Breast epithelium (tissue), 4 donors: ENCODE measurements at places on chromosomes 3 and 15. TPM values are rescaled to one million over a fixed set of nuclear protein-coding genes. Genes with fewer than 3 reads are reported as not detected.

- no peak for DNase-seq
Observed at GRCh38 chr3:168312984-168313383, 217.3 kb upstream of the GOLIM4 start.

GRCh38 chr3:100297784-100298183, 36.8 kb upstream of the NIT2 start:
- no peak for DNase-seq

DNA sequence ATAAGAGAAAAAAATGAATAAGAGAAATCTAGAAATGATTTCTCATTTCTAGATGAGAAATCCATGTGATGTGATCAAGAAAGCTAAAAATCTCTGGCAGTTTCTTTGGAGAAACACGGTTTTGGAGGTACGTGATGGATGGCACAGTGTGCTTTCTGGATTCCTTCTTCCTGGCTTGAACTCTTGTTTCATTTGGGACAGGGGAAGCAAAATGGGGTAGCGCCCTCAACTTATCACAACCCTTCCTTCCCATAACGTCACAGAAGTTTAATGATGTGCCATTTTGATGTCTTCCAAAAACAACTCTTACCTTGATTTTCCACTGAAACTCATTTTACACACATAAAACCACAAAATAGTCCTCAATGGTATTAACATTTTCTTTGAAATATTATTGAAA, 1037.3 kb downstream of the ROBO2 start:
- DNase-seq, result no peak

DNA sequence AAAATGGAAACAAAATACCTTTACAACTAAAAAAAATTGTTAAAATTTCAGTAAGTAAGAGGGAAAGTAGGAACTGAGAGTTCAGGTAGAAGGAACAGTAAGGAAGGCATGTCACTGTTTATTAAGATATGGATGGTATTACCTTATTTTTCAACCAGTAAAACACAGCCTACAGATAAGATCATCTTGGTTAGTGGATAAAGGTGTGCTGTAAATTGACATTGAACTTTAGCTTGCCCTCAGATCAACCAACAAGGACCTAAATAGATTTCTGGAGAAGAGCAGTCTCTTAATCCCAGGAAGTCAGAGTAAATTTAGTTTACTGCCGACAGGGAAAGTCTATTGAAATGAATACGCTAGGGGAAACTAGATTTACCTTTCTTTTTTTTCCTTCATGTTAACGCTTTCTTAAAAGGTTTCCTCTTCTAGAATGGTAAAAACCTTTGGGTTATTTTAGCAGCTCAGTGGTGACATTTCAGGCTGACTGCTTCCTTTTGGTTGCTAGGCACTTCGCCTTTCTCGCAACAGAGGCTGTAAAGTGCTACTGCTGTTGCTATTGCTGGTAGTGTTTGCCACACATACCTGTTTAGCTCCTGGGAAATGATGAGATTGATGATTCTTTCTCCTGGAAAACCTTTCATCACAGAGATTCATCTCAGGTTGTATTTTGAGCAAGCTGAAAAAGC, 12.9 kb downstream of the DZIP3 start:
- no peak for DNase-seq

DNA sequence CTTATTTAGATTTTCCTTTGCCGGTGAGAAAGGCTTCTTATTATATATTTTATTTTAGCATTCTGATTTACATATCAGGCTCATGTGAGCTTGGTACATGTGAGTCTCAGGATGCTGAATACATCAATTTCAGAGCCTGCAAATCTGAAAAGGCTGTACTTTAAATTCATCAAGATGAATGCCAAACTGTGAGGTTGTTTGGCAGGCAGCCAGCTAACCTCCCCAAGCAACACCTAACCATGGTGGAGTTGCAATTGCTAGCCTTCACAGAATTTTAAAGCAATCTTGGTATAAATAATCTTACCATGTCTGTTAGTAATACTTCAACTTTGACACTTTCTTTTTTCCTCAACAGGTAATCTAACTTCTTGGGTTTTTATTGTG, 252.5 kb downstream of the CDIN1 start:
- DNase-seq, result no peak

- DNase-seq, result no peak
Observed at GRCh38 chr3:70999730-71000129, 583.8 kb downstream of the FOXP1 start.

DNA sequence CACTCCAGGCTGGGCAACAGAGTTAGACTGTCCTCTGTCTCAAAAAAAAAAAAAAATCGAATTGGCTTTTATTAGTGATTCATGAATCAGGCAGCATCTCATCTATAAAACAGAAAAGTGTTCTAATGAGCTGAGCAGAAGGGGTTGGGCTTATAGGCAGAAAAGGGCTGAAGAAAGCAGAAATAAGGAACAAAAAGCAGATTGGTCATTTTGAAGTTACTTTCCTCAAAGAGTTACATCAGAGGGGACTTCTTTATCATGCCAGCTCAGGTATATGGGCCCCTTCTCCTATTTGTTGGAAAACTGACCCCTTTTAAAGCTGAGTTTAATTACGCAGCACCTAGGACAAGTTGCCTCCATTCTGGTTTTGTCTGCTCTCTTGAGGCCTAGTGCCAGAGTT, 722 bp upstream of the POGLUT1 start:
- DNase-seq, result no peak

GRCh38 chr3:184456476-184456875, 76.6 kb downstream of the CHRD start:
- no peak for DNase-seq

DNA sequence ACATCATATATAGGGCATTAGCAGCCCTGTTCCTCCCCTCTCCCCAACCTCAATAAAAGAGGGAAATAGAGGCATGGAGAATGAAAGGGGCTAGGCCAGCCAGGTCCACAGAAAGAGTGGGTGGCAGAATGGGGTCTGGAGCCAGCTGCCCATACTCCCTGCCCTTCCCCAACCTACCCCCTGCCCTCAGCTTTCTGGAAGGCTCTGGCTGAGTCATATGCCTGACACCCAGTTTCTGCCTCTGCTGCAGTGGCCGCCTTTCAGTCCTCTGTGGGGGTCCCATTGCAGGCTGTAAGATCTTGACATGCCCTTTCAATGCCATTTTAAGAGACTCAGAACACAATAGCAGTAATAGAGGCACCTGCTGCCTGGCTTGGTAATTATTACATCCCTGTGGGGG, 95.7 kb downstream of the LINGO1 start:
- no peak for DNase-seq

- no peak for DNase-seq
Observed at GRCh38 chr3:129513705-129514104, 14.7 kb upstream of the RHO start.

GRCh38 chr3:78348664-78349063, 1308.8 kb downstream of the ROBO2 start:
- no peak for DNase-seq

- no peak for DNase-seq
Observed at GRCh38 chr15:80817901-80818300, 38.7 kb downstream of the CEMIP start.

DNA sequence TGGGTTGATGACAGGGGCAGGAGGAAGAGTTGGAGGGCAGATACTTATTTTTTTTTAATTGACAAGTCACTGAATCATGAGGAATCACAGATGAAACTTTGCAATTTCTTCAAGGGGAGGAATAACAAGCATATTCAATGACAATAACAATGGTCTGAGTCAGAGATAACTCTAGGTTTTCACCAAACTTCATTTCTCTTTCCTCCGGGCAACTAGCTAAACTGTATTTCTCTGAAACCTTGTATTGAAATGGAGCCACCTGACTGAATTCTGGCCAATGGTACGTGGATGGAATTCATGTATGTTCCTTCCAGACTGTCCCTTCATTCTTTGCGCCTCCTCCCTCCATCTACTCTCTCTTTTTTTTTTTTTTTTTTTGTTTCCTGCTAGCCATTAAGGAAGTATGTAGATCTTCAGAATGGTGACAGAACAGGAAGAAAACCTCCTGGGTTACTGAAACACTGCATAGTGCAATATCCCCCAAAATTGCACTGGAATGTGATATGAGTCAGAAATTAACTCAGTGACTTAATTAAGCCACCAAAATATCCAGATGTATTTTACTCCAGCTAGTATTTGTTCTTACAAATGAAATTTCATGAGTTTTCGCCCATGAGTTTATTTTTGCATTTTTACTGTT, 495.4 kb downstream of the OTOL1 start:
- no peak for DNase-seq

DNA sequence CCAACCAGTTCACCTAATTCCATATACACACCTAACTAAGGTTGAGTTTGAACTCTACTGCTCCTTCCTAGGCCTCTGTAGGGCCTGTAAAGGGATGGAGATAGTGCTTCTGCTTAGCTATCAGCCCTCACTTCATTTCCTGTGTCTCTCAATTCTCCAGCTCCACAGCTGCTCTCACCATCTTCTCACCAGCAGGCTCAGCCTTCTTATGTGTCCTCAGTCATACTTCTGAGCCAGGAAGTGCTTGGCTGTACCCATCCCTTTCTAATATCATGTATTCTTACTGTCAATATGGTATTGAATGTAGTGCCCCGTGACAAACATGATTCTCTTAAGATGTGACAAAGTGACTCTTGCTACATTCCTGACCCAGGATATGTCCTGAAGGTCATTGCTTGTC, 116.9 kb downstream of the SLC9A9 start:
- no peak for DNase-seq

- DNase-seq, result no peak
Observed at GRCh38 chr15:28986108-28986507, 100.3 kb downstream of the APBA2 start.

GRCh38 chr15:91356083-91356482, 256.0 kb downstream of the SV2B start:
- no peak for DNase-seq

DNA sequence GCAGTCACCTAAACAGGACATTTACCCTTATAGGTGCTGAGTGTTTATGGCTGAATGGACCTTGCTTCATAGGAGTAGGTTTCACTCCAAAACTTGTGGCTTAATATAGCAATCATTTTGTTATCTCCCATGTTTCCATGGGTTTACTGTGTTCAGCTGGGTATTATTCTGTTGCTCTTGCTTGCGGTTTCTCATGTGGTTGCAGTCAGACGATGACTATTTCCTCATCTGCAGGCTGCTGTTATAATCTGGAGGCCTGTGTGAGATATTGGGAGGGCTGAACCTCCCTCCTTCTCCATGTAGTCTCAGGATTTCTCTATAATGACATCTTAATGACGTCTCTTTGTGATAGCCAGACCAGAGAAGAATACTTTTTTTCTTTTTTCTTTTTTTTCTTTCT, 98.1 kb downstream of the ZPLD1 start:
- DNase-seq, result no peak

DNA sequence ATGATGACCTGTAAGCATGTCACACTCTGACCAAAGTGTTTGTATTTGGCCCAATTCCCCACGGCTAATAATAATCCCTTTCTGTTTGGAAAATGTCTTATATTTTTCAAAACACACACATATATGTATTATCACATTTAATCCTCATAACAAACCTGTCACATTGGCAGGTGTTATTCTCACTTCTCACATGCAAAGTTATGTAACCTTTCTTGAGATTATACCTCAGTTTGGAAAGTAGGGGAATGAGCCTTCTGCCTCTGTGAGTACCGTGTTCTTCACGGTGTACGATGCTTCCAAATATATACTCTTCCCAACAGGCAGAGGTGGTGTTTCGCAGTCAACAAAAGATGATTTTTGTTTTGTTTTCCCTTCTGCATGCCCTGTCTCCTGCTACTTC, 205.6 kb downstream of the TP63 start:
- no peak for DNase-seq

DNA sequence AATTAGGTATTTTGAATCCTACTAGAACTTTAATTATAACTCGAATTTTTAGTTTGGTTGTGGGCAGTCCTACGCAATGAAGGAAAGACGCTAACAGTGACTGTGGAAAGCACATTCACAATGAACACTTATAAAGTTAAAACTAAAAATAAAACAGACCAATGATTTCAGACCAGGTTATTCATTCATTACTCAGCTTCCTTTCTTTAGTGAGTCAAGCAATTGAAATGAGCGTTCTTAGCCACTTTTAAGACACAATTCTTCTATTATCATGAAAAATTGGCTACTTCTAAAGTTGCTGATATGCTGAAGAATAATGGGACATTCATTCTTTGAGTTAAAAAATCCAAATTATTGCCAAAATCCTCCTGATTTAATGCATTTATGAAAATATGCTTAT, 66.0 kb upstream of the CMSS1 start:
- DNase-seq, result no peak

DNA sequence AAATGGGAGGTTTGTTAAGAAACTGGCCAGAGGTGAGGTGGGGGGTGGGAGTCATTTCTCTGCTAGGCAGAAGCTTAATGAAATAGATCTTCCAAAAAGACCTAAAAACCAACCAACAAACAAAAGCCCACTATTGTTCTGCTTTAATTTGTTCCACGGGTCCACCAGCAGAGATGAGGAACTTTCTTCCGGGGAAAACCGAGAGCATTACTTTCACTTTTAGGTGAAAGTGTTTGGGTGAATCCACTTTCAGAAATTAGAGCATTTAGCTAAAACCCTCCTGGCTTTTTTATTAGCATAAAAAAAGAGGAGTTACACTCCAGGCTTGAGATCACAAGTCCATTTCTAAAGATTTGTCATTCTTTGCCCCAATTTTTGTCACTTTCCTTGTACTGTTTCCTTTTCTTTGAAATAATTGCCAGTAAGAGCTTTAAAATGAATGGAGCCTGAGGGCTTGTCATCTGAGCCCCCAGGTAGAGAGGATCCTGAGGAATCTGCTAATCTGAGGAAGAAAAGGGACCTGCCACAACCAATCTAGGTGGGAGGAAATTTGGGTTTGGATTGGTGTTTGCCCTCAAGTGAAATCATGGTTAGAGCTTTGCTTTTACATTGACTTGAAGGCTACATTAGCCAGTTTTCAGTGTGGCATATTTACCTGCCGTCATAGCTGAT, 667.6 kb downstream of the NAALADL2 start:
- DNase-seq, result no peak

The FETUB gene
- total RNA-seq, result not detected

The SMAD3 gene
- total RNA-seq, result 33.4 TPM

The PDIA5 gene
- 11.0 TPM for total RNA-seq

The COL8A1 gene
- total RNA-seq, result 13.6 TPM

The FBXW12 gene
- not detected for total RNA-seq

The ACTC1 gene
- total RNA-seq, result 0.15 TPM

The PLCH1 gene
- 3.4 TPM for total RNA-seq

The MESP2 gene
- 2.3 TPM for total RNA-seq

The MUC4 gene
- total RNA-seq, result 1.3 TPM

The MCTP2 gene
- 25.9 TPM for total RNA-seq

The NR2C2 gene
- total RNA-seq, result 41.9 TPM

The IL17RD gene
- total RNA-seq, result 31.8 TPM

The SH3GL3 gene
- not detected for total RNA-seq
